ENCODE measurements at places on chromosomes 13 and 19.
A peak's percentile ranks its signal among the peaks of the same experiment; 100 is the strongest.

GRCh38 chr19:45476304-45476703 is 8.5 kb downstream of the FOSB start:
- DNase-seq, result no peak

DNA sequence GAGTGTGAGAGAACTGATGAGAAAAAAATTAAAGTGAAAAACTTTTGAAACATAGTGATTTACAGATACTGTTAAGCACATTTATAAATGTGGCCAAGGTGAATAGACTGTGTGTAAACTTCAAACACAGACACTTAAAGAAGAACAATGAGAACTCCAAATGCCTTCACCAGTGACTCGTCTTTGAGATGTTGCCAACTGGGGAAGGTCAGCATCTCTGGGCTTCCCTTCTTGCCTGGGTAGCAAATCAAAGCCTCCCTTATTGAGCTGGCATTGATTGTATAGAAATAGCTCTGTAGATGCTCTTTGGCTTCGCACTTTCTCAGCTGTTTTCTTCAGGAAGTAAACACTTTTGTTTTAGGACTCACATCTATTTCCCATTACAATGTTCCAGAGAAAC is 177.3 kb upstream of the SGCG start:
- DNase-seq, result no peak

DNA sequence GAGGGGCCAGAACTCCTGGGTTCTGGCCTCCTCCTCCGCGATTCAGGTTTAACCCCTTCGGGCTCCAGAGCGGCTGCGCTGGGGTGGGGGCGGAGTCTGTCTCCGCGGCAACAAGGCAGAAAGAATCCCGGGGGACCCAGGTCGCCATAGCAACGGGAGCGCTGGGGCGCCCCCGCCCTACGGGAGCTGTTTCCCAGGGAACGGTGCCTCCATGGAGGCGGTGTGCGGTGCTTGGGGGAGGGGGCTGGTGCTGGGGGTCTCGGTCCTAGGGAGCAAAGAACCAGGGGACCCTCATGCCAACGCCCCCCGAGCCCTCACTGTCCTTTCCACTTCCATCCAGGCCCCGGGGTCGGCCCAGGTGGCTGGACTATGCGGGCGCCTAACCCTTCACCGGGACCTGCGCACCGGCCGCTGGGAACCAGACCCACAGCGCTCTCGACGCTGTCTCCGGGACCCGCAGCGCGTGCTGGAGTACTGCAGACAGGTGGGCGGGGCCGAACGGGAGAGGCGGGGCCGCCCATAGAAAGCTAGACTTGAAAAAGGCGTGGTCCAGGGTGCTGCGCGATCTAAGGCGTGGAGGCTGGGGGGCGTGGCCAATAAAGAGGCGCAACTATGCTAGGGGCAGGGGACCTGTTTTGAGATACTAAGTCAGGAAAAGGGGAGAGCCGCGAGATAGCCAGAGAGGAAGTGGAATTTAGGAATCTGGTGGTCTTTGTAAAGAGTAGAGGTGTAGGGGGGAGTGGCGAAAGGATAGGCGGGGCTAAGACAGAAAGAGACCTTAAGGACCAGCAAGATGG is 1.2 kb downstream of the APLP1 start:
- DNase-seq, result peak; percentile 93

DNA sequence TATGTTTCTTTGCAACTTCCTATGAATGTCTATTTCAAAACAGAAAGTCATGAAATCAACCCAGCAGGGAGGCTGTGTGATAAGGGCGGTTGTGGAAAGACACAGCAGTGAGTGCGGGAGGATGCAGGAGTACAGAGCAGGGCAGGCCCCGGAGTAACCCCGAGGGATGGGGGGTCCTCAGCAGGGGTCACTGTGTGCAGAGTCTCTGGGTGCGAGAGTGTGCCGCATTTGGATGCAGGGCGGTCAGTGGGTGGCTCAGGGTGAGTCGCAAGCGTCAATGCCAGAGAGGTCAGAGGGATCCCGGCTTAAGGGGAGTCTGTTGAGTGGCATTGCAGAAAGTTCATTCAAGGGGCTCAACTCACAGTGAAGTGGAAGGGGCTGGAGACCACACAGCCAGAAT is 147.8 kb downstream of the STK24 start:
- DNase-seq, result no peak

DNA sequence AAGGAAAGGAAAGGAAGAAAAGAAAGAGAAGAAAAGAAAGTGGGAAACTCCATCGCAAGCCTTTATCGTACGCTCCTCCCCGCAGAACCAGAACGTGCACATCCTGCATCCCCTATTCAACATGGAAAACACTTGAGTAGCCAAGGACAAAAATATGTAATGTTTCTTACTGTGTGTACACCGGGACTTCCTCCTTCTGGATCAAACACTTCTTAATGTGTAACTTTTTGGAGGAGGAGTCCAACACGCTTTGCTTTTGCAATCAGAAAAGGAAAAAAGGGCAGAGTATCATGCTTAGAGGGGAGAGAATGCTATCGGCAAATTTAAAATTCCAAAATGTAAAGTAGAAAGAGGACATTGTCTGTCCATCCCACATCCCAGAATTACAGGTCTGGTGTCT is 7.8 kb upstream of the SHFL start:
- DNase-seq, result no peak

- DNase-seq, result peak; percentile 93
Observed at GRCh38 chr19:53879140-53880081, 2.6 kb upstream of the PRKCG start.

GRCh38 chr19:18233224-18233825 is 7.1 kb upstream of the PDE4C start:
- DNase-seq, result peak; percentile 44

GRCh38 chr19:9641810-9642209 is 20.8 kb upstream of the ZNF561 start:
- DNase-seq, result no peak

- DNase-seq, result no peak
Observed at GRCh38 chr19:30320466-30320865, 51.7 kb upstream of the ZNF536 start.

DNA sequence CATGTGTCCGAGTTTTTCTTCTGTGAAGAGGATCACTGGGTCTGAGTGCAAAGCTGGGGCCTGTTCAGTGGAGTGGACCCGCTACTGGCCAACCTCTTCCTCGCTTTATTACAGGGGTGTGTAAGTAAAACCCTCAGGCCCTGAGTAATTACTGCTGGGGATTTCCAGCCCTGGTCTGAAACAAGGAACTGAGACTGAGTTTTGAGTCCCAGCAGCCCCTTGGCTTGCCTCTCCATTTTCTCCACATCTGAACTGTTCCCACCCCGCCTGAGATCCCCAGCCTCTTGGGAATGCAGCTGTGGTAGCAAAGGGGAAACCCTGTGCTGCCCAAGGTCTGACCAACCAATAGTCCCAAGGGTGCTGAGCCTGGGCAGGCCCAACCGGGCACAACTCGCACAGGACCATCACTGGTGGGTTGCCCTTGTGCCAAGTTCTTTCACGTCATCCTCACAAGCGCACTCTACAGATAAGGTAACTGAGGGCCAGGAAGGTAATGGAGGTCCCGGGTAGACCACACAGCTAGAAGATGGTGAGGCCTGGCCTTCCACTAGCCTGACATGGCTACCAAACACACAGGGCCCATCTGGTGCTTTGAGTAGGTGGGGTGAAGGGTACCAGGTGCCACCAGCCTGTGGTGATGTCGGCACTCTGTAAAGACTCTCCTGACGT is 13.7 kb upstream of the SLC35E1 start:
- no peak for DNase-seq

- DNase-seq, result no peak
Observed at GRCh38 chr19:18908917-18909619, 10.1 kb downstream of the COPE start.

GRCh38 chr13:99984461-99985240 is 3.1 kb downstream of the ZIC2 start:
- no peak for DNase-seq

DNA sequence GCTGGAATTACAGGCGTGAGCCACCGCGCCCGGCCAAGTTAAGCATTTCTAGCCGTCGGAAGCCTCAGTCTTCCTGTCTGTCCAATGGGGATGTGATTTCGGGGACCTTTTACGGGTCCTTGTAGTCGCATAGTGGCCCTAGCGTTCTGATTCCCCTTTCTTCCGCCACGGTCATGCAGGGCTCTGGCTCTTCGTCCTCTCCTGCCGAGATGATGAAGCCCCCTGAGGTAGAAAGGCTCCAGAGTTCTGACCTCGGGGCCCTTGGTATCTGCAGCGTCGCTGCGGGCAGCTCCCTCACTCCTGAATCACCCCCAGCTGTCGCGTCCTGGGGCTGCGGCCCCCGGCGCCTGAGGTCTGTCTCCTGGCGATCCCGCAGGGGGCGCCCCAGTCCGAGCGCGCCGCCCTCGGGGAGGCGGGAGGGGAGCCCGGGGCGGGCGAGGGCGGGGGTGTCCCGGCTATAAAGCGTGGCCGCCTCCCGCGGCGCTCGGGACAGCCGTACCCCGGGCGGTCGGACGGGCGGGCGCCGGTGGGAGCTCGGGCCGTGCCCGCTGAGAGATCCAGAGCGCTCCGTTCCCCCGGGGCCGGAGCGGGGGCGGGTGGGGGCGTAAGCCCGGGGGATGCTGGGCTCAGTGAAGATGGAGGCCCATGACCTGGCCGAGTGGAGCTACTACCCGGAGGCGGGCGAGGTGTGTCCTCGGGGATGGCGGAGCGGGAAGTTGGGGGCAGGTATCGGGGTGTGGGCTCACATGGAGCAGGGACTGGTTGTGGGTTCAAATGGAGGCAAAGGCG is at the start of gene FOXA3:
FOXA3 (plus strand) TSS at position 487 of the 789 bp plus-strand sequence; CDS start at position 618, 131 bp downstream.
- peak; percentile 35 for DNase-seq

GRCh38 chr13:32019612-32020233 is 11.9 kb upstream of the FRY start:
- DNase-seq, result peak; percentile 65

GRCh38 chr13:29957320-29957719 is 106.9 kb upstream of the UBL3 start:
- DNase-seq, result no peak

DNA sequence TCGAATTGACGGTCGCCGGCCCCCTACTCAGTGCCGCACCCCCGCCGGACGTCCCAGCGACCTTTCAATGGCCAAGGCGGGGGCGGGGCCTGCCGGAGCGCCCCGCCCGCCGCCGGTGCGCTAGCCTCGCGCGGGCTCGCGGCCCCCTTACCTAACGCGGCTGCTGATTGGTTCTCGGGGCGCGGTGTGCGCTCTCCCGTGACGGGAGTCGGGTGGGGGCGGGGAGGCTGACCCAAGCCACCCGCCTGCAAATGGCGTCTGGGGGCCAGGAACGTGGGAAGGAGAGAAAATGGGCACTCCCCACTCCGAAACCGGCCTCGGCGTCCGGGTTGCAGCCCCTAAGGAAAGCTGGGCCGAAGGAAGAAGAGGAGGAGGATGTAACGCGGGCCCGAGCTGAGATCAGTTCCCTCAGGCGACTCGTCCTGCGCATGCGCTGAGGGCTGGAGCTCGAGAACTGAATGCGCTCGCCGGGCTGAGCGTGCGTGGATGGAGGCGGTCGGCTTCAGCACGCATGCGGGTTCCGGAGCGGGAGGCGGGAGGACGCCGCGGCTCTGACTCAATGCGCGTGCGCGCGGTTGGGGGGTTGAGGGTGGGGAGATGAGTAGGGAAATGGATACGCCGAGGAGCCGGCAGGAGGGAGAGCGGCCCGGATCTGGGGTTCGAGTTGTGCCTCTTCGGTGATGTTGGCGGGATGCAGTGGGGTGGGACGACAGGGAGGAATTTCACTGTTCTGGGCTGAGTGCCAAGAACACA is at the start of gene SMG9:
SMG9 (minus strand) TSS at position 460 of the 753 bp plus-strand sequence. CDS start 4,221 bp downstream, outside the sequence.
- DNase-seq, result peak; percentile 92

- DNase-seq, result no peak
Observed at GRCh38 chr13:84998681-84999080, 800.5 kb downstream of the SLITRK6 start.

GRCh38 chr13:50713523-50714248 is 129.8 kb downstream of the DLEU7 start:
- no peak for DNase-seq
